ENCODE measurements at places on chromosomes 3 and 15. TPM values are rescaled to one million over a fixed set of nuclear protein-coding genes. Genes with fewer than 3 reads are reported as not detected.

The SCAANT1 gene
- total RNA-seq = not detected

The PGBD4 gene
- total RNA-seq = 1.9 TPM

The GRAMD1C gene
- total RNA-seq = not detected

DNA sequence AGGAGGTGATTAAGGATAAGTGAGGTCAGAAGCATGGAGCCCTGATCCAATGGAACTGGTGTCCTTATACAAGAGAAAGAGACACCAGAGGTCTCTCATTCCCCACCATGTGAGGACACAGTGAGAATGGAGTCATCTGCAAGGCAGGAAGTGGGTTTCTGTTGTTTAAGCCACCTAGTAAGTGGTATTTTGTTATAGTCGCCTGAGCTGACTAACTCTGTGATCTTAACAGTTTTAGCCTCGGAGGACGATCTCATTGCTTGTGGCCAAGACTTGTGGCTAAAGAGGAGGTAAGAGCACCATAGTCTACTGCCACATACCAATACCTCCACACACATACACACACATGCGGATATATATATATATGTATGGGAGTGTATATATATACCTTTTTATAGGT lies 73.8 kb downstream of the MCTP2 start:
- no peak for DNase-seq

GRCh38 chr3:37886395-37886794 lies 24.7 kb downstream of the CTDSPL start:
- no peak for DNase-seq

GRCh38 chr3:70225146-70225545 lies 87.3 kb downstream of the MDFIC2 start:
- DNase-seq = no peak

DNA sequence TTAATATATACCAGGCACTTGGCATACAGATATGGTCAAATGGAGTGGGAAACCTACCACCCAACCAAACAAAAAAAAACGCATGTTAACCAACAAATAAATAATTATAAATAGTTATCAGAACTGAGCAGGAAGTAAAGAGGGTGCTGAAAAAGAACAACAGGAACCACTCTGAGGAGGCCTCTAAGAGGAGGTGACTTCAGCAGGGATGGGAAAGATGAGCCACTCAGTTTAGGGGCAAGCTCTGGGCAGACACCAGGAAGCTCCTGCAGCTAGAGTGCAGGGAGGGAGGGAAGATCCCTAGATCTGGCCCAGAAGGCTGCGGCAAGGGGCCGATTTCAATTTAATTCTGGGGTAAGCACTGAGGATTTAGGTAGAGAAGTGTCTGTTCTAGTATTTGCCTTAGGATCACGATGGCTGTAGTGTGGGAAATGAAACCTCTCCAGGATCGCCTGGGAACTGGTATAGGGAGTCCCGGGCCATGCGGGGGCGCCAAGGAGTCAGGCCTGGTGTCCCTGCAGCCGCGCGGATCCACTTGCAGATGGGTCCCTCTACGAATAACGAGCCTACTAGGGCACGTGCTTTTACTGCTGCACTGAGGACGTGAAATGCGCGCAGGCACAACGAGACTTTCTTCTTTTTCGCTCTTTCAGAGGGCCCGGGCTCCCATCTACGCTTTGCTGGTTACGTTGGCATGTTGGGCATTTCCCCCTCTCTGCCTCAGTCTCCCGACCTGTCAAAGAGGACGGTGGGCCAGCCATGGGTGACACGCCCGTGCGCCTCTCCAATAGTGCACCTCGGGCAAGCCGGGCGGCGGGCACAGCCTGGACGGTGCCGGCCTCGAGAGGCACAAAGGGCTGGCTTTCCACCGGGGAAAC lies 1.5 kb upstream of the LIMD1 start:
- DNase-seq = peak; percentile 96

- DNase-seq = no peak
Measured at GRCh38 chr3:69433121-69433968, 47.5 kb upstream of the FRMD4B start.

DNA sequence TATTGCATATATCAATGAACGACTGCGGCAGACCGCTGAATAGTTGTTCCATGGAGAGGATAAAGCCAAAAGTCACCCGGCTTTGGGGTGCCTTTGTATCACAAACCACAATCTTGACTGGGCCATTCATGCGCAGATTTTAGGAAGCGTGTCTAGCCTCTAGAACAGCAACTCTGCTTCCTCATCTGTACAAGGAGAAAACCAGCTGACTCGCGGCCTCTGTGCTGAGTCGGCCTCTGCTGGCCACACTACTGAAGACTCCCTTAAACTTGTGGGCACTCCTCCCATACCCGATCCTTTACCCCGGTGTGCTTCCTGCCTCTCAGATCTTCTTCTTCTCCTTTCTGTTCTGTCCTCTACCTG lies 872 bp downstream of the DLEC1 start:
- DNase-seq = peak; percentile 35

- no peak for DNase-seq
Measured at GRCh38 chr3:113231391-113231790, 20.0 kb downstream of the BOC start.

- no peak for DNase-seq
Measured at GRCh38 chr15:68325726-68326125, 48.2 kb downstream of the FEM1B start.

GRCh38 chr3:174126990-174127758 lies 729.6 kb downstream of the NLGN1 start:
- no peak for DNase-seq

DNA sequence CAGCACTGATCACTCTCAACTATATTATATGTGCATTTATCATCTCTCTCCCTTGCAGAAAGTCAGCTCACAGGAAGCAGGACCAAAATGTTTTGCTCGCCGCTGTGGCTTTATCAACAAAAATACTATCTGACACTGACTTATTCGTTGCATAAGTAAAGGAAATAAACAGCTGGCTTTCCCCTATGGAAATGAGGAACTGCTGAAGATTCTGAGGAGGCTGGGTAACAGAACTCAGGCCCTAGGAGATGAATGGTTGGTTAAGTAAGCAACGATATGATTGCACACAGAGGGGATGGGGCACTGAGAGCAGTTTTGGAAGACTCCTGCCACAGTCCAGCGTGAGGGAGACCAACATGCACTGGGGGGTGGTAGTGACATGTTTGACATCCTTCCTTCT lies 181.1 kb downstream of the STT3B start:
- DNase-seq = no peak
